ENCODE measurements at places on chromosomes 4 and X.

DNA sequence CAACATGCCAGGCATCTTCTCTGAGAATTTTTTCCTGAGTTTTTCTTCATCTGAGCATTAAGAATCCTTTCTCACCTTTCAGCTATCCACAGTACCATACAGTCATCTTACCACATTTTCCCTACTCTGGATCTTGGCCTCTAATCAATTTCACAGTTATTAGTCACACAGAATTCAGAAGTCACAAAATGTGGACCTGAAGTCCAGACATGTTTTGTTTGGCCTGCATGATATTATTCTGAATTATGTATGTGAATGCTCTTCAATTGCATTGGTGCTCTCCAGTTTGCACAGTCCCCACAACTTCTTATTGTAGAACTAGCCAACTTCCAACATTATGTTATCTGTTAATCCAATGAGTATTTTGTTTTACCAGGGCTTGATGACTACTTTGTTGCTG is 102.3 kb upstream of the GRIA3 start:
- no peak for DNase-seq

- DNase-seq = no peak
These were observed 45.9 kb upstream of the PGRMC1 start for GRCh38 chrX:119190091-119190681.

GRCh38 chr4:80137631-80138030 is 59.7 kb upstream of the PRDM8 start:
- no peak for DNase-seq

DNA sequence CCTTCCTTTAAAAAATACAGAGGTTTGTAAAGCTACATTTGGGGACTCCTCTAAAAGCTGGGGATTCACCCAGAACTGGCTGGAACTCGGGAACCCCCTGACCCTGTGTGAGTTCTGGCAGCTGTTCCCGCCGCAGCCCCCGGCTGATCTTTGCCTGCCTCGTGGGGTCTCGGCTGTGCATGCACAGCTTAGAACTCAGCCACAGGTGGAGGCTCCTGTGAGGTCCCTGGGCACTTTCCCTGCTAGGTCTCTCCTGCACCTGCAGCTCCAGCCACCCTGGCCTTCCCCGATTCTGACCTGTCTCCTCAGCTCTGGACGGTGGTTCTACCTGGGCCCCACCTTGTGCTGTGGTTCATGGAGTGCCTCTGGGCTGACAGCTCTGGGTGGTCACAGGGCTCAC is 48.6 kb upstream of the HGFAC start:
- DNase-seq = no peak

GRCh38 chr4:168723020-168723419 is 226.2 kb downstream of the PALLD start:
- DNase-seq = no peak

GRCh38 chr4:145195167-145195952 is 15.0 kb upstream of the OTUD4 start:
- DNase-seq = no peak

DNA sequence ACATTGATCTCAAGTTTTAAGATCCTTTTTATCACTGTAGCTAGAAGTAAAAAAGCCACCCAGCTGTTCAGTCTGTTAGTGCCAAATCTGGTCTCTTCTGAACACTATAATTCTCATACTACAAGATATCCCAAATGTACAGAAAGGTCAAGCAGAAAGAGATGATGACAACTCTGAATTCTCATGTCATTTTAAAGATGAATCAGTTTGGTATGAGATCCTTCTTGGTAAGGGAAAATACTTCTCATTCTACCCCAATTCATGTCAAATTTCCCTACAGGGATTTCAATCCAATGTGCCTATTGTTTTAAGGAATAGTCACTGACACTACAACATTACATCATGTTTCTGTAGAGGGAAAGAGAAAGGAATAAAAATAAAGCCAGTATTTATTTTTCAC is 184.5 kb downstream of the CPEB2 start:
- no peak for DNase-seq

GRCh38 chrX:74324131-74324530 is 20.2 kb downstream of the ZCCHC13 start:
- no peak for DNase-seq

DNA sequence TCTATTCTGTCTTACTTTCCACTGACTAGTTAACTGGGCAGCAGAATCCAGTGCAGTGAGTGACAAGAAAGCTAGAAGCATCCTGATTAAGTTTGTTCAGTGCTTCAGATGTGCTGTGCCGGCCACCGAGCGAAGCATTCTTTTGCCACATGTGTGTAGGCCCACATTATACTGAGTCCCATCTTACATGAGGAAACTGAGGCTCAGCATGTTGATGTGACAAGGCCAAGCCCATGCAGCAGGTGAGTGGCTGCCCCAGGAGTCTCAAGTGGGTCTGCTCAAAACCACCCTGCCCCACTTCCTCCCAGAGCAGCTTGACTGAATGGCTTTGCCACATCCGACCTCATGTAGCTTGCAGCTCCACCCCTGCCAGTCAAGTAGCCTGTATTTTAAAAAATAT is 50.5 kb downstream of the RHOH start:
- peak; percentile 45 for DNase-seq
